ENCODE measurements at places on chromosomes 2 and 18.

DNA sequence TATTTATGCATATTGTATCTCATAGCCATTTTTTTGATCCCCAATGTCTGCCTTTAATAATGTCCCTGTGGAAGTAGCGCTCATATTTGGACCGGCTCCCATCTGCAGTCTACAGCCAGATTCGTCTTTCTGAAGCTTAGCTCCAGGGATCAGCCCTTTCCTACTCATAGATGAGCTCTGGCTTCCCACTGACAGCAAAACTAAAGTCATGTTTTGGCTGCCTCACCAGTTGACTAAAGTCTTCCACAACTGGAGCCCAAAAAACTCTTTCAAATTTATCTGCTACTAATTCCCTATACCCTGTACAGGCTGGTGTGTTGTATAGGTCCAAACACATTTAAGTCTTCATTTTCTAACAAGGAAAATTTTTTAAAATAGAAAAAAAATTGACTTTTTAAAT, 294.2 kb upstream of the HNMT start:
- no peak for DNase-seq

DNA sequence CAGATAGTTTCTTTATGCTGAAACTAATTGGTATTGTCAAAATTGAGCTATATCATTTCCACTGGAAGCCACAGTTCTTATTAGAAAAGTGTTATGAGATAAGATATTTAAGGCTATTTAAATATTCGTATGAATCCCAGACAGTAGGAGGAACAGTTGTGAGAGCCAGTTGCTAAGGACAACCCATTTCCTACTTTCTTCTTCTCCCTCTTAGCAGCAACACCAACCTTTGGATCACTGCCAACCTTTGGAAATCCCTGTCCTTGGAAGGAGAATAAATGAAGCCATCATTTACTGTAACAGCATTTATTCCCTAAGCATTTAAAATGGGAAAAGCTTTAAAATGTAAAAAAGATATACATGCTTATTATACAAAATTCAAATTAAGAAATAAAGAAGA, 85.8 kb downstream of the PLCL1 start:
- no peak for DNase-seq

- DNase-seq, result no peak
Measured at GRCh38 chr2:100739735-100740432, 80.1 kb upstream of the NPAS2 start.

DNA sequence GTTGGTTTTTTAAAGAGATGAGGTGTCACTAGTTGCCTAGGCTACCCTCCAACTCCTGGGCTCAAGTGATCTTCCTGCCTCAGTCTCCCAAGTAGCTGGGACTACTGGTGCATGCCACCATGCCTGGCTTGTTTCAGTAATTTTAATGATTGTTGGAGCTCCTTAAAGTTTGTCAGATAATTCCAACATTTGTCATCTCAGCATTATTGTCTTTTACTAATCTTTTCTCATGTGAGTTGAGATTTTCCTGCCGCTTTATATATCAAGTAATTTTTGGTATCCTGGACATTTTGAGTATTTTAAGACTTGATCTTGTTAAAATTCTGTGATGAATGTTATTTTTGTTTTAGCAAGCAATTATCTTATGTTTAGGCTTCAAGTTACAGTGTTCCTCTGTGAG, 108.6 kb downstream of the OTX1 start:
- DNase-seq, result no peak

DNA sequence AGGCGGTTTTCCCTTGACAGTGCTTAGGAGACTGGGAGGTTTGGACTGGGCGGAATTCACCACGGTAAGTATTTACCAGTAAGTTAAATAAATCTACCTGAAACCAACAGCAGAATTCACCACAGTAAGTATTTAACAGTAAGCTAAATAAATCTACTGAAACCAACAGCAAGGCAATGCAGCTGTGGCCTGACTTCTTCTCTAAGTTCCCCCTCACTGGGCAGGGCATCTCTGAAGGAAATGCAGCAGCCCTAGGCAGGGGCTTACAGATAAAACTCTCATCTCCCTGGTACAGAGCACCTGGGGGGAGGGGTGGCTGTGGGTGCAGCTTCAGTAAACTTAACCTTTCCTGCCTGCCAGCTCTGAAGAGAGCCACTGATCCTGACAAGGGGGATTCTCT, 432.5 kb upstream of the LRRTM1 start:
- no peak for DNase-seq

DNA sequence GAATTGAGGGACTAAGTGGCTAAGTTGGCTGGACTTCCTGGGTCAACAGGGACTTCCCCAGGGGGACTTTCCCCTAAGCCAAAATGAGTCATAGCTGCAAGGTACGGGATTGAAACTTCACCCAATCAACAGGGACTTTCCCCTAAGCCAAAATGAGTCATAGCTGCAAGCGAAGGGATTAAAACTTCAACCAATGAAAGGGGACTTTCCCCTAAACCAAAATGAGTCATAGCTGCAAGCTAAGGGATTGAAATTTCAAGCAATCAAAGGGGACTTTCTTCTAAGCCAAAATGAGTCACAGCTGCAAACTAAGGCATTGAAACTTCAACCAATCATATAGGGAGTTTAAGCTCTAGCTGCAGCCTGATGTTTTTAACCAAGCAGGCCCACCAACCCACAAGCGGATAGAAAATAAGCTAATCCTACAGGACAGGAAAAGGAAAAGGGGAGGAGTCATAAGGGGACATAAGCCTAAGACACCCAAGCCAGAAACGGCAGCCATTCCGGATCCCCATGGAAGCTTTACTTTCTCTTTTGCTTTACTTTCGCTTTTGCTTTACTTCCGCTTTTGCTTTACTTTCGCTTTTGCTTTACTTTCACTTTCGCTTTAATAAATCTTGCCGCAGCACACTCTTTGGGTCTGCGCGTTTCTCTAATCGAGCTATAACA, 1375.4 kb upstream of the CELF4 start:
- peak; percentile 89 for DNase-seq

GRCh38 chr2:242056026-242056425, 186.5 kb downstream of the RTP5 start:
- no peak for DNase-seq

GRCh38 chr2:158841850-158842249, 46.7 kb downstream of the DAPL1 start:
- DNase-seq, result no peak

DNA sequence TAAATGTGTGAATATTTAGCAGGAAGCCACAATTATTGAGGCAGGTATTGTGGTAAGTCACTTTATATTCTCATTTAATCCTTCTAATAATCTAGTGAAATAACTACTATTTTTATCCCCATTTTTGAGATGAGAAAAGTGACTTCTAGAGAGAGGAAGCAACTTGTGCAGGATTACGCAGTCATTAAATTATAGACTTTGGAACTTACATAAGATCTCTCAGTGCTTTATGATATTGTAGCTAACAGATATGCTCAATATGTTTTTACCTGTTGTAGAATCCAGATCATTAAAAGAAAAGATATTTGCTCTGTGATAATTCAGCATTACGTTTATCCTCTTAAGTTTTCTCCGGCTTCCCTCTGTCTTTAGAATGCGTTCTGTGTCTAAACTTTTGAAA, 50.5 kb downstream of the MBD5 start:
- DNase-seq, result no peak

DNA sequence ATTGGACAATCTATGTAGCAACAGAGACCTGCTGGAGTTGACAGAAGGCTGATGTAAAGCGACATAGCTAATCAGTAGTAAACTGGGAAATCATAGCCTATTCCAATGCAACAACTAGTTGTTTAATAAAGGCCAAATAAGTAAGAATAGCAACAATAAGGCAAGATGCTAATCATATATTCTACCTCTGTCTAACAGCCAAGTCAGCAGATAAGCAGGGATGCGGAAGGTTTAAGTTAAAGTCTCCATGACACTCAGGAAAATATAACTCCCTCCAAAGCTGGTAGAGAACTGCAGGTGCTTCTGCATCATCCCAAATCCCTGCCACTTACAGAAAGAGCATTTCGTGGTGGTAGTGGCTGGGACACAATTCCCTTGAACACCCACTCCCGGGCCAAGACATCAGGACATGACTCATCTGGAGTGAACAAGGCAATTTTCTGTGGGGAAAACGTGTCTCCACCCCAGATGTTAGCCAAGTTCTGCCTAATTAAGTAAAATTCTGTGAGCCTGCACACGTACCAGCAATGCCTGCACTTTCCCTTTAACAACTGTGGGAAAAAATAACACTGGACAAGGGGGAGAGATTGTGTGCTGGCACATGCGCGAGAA, 413.6 kb upstream of the ID2 start:
- no peak for DNase-seq

- no peak for DNase-seq
Measured at GRCh38 chr18:46184727-46185126, 80.5 kb downstream of the HAUS1 start.

- no peak for DNase-seq
Measured at GRCh38 chr2:25071966-25072365, 30.1 kb downstream of the EFR3B start.

DNA sequence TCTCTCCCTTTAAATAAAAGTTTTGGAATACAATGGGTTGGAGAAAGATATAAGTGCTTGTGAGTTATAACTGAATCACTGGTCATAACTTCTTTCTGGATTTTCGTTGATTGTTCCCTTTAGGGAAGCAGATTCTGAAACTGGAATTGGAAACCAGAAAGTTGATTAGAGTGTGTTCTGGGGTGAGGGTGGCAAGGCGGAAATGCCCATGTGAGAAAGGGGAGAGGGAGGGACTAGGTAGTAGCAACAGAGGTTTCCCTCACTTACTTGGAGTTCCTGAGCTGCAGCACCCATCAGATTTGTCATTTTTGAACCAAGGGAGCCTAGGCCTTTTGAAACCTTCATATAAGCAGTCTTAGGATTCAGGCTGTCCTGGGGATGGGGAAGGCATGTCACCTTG, 453.4 kb downstream of the KCNJ3 start:
- no peak for DNase-seq

DNA sequence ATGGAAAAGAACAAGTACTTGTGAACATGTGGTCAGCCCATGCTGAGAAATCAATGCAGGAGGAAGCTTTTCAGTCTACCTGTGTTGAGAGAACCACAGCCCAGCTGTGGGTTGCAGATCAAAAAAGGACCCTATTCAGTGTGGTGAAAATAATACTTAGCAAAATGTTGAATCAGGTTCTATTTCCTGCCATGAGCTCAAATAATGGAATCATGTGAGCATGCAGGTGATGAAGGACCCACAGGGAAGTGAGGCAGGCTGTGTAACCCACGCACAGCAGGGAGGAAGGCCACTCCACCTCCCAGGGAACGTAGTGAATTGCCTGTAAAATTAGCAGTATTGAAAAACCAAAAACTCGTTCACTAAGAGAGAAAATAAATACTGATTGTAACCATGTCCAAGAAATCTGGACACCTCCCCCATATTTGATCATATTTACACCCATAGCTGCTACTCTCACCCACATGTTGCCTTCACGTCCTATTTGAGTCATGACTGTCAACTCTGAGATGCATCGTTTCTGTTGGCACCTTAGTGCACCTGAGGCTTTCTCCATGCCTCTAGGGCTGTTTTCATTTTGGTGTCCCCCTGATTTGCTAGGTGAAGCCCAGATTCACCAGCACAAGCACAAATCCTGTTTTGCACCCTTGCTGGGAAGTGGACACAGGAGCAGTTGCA, 20.5 kb upstream of the BCL2L11 start:
- no peak for DNase-seq

- no peak for DNase-seq
Measured at GRCh38 chr2:196537311-196537710, 102.2 kb upstream of the CCDC150 start.

- peak; percentile 33 for DNase-seq
Measured at GRCh38 chr2:43508209-43508608, 87.6 kb downstream of the THADA start.

DNA sequence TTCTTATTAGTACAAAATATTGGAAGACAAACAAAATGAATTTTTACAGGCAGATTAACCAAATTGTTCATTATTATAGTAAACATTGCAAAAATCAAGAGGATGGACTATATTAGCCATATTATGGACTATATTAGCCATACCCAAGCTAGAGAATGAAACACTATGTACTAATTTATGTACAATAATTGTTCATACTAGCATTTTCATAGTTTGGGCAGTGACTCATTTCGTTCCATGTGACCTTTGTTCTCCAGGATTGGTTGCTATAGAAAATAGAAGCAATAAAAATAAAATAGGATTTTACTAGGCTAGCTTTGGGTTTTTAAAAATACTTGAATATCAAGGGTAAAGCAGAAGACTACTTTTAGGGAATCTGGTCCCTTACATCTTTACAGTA, 176.8 kb downstream of the ZEB2 start:
- DNase-seq, result no peak

GRCh38 chr2:157441072-157441454, 2.8 kb downstream of the CYTIP start:
- peak; percentile 82 for DNase-seq

- DNase-seq, result no peak
Measured at GRCh38 chr2:159111346-159111927, 143.0 kb downstream of the TANC1 start.

GRCh38 chr18:75113455-75113854, 95.5 kb downstream of the PTGR3 start:
- no peak for DNase-seq
